Large intestine (tissue), 12 donors: ENCODE measurements at places on chromosomes 6 and 20.
A peak's percentile ranks its signal among the peaks of the same experiment; 100 is the strongest.

DNA sequence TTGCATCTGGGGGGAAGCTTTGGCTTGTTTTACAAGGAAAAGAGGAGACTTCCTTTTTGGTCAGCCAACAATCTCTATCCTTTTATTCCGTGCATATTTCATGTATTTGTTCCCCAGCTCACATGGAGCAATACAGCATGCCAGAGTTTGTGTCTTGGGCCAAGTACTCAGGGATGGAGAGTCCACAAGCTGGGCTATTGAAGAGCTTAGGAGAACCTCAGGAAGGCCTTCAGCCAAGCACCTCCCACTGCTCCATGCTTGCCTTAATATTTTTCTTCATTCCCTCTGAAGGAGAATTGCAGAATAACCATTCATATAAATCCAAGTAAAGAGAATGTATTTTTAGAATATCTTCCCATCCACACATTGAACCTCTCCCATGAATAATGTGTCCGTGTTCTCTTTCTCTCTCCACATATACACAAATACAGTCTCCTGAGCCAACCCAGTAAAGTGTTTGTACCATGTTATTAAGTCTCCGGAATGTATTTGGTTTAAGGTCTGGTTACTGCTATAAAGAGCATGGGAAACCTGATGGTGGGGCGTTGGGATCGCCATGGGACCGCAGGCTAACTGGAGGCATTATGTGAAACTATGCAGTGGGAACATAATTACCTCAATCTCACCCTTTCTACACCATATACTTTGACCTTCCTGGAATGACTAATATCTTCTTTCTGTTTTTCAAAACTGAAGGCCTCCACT, 3.0 kb downstream of the LAMA4 start:
- H3K27me3 ChIP-seq, result peaks cover 21% of the 10 kb centered on the region
- no peaks in the 10 kb centered on the region for H3K36me3 ChIP-seq
- H3K4me1 ChIP-seq, result peaks cover 8% of the 10 kb centered on the region
- peak; percentile 22 for DNase-seq

- peak overlapping the region; percentile 98 for H3K4me3 ChIP-seq
- no peaks in the 10 kb centered on the region for H3K27me3 ChIP-seq
- peaks cover 12% of the 10 kb centered on the region for H3K4me1 ChIP-seq
- H3K27ac ChIP-seq, result peak overlapping the region; percentile 95
- peak; percentile 6 for DNase-seq
- H3K36me3 ChIP-seq, result no peaks in the 10 kb centered on the region
These were observed 634 bp upstream of the BTBD9 start for GRCh38 chr6:38640216-38640909.

GRCh38 chr6:42113936-42114636, 28.3 kb downstream of the C6orf132 start:
- H3K27me3 ChIP-seq, result no peaks in the 10 kb centered on the region
- DNase-seq, result peak; percentile 94
- peaks cover 59% of the 10 kb centered on the region for H3K4me1 ChIP-seq
- H3K4me3 ChIP-seq, result no peak overlapping the region
- H3K27ac ChIP-seq, result peak overlapping the region; percentile 95

- H3K4me3 ChIP-seq, result no peak overlapping the region
- no peak for DNase-seq
- no peak overlapping the region for H3K27ac ChIP-seq
- no peaks in the 10 kb centered on the region for H3K27me3 ChIP-seq
- H3K4me1 ChIP-seq, result peaks cover 38% of the 10 kb centered on the region
- no peaks in the 10 kb centered on the region for H3K36me3 ChIP-seq
These were observed 223.4 kb upstream of the GGTLC1 start for GRCh38 chr20:24211972-24212371.

- H3K36me3 ChIP-seq, result no peaks in the 10 kb centered on the region
- H3K27me3 ChIP-seq, result no peaks in the 10 kb centered on the region
- no peak overlapping the region for H3K4me3 ChIP-seq
These were observed 81.1 kb downstream of the PLCG1 start for GRCh38 chr20:41218466-41218865.

GRCh38 chr20:55488593-55488992, 516.7 kb downstream of the CBLN4 start:
- no peaks in the 10 kb centered on the region for H3K4me1 ChIP-seq
- H3K36me3 ChIP-seq, result no peaks in the 10 kb centered on the region

DNA sequence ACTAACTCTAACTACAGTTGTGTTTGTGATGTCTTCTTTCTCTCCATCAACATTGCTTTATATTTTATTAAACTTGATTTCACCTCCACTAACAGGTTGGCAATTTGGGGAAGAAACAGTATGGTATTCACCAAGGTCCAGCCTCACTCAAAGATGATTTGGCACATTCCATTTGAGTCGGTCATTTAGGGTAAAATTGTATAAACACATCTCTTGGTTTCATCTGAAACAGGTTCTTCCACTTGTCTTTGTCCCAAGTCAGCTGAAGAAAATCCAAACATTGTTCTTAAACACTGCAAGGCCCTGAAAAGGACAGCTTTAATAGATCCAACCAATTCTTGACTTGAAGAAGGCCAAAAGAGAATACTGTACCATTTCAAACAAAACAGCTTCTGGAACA, 104.9 kb upstream of the NT5E start:
- H3K4me1 ChIP-seq, result no peaks in the 10 kb centered on the region
- DNase-seq, result no peak
- H3K27ac ChIP-seq, result no peak overlapping the region
- no peaks in the 10 kb centered on the region for H3K36me3 ChIP-seq
- H3K4me3 ChIP-seq, result no peak overlapping the region

GRCh38 chr6:139355172-139355571, 19.3 kb downstream of the CITED2 start:
- no peaks in the 10 kb centered on the region for H3K27me3 ChIP-seq
- H3K4me1 ChIP-seq, result no peaks in the 10 kb centered on the region
- no peak overlapping the region for H3K4me3 ChIP-seq
- DNase-seq, result no peak
- no peaks in the 10 kb centered on the region for H3K36me3 ChIP-seq

DNA sequence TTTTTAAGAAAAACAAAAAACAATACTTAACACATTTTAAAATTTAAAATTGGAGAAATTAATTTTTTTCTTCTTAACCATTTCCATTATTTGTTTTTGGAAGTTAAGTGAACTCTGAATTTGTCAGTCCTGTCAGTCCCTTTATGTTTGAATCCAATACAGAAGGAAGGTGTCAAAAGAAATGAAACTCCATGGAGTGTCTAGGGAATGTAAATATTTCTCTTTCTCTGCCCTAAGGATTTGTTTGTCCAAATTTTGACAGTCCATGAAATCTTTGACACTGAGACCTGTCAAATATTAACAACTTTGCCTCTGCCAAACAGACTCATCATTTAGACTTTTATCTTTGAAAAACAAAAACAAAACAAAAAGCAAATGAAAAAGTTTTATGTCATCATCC, 166.4 kb downstream of the EPHA7 start:
- H3K27ac ChIP-seq, result no peak overlapping the region
- no peak overlapping the region for H3K4me3 ChIP-seq
- no peaks in the 10 kb centered on the region for H3K36me3 ChIP-seq
- no peaks in the 10 kb centered on the region for H3K27me3 ChIP-seq
- H3K4me1 ChIP-seq, result no peaks in the 10 kb centered on the region
- DNase-seq, result no peak

- H3K27ac ChIP-seq, result no peak overlapping the region
- DNase-seq, result no peak
- no peaks in the 10 kb centered on the region for H3K36me3 ChIP-seq
- no peak overlapping the region for H3K4me3 ChIP-seq
- peaks cover 4% of the 10 kb centered on the region for H3K27me3 ChIP-seq
These were observed 39.0 kb upstream of the TBXT start for GRCh38 chr6:166206510-166207283.

DNA sequence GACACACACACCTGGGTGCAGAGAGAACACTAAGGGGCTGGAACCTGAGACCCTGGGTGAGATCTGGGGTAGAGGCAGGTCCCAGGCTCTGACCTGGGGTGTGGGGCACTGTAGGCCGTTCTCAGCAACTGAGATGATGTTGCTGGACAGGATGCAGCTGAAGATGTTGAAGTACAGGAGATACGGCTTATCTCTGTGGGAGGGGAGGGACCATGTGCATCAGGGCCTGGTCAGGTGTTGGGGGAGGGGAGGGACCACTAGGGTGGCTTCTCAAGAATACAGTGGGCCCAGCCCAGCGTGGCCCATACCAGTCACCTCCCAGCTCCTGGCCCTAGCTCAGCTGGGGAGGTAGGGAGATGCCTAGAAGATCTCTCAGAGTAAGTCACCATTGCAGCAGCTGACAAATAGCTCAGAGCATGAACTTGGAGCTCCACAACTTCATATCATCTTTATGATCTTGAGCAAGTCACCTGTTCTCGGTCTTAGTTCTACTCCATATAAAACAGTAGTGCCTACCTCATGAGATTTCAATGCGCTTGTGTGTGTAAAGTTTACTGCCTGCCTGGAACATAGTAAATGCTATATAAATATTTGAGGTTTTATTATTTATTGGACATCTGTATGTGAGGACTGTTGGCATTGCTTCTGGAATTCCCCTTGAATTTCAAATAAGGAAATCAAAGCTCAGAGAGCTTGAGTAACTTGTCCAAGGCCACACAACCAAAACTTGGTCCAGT, 3.8 kb downstream of the SLC44A4 start:
- H3K27ac ChIP-seq, result no peak overlapping the region
- no peaks in the 10 kb centered on the region for H3K27me3 ChIP-seq
- H3K4me1 ChIP-seq, result peaks cover 22% of the 10 kb centered on the region
- H3K4me3 ChIP-seq, result no peak overlapping the region
- H3K36me3 ChIP-seq, result peaks cover 38% of the 10 kb centered on the region

DNA sequence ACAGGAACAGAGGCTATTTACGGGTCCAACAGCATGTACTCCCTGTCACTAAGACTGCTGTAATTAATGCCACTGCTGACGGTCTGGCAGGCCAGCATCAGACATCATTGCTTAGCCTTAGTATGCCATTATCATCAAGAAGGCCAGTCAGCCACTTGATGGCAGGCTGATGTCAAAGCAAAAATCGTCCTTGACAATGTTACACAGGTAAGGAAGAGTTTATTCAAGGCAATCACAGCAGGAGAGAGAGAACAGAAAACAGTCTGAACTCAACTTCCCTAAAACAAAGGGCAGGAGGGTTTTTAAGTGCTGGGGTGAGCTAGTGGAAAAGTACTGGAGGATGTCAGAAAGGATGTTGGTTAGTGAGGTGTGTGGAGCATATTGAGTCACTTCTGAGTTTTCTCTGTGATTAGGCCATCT, 25.1 kb downstream of the FKBP1C start:
- no peak overlapping the region for H3K4me3 ChIP-seq
- no peaks in the 10 kb centered on the region for H3K36me3 ChIP-seq
- H3K27me3 ChIP-seq, result no peaks in the 10 kb centered on the region
- H3K4me1 ChIP-seq, result no peaks in the 10 kb centered on the region
- DNase-seq, result no peak

DNA sequence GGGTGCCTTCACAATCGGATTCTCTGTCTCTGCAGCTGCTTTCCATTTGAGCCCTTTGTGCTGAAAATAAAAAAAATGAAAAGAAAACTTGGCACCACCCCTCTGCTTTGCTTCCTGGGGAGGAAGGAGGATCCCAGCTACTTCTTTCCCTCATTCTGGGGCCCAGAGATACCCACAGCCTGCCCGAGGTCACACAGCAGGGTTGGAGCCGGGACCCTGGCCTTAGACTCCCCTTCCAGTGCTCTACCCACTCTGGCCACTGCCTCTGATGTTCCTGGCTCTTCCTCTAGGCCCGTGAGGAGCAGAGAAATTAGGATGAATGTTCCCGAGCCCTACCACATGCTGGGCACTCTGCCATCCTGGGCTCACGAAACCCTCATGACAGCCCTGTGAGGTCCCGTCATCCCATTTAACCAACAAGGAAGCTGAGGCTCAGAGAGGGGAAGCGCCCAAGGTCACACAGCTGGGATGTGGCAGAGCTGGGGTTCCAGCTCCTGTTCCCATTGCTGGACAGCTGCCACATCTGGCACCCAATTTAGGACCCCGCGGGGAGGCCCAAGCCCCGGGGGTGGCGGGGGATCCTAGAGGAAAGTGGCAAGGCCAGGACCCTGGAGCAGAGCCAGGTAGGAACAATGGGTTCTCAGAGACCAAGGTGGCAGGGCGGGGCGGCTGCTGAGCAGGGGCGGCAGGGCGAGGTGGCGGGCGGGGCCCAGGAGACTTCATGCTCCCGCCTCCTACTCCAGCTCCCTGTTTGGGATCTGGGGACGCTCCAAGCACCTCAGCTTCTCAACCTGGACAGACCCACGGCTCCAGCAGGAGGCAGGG, 76.6 kb downstream of the CEBPB start:
- no peak overlapping the region for H3K4me3 ChIP-seq
- peak overlapping the region; percentile 63 for H3K27ac ChIP-seq
- no peaks in the 10 kb centered on the region for H3K36me3 ChIP-seq
- no peaks in the 10 kb centered on the region for H3K27me3 ChIP-seq
- H3K4me1 ChIP-seq, result peaks cover 17% of the 10 kb centered on the region
- DNase-seq, result peak; percentile 87

- no peak overlapping the region for H3K4me3 ChIP-seq
- no peaks in the 10 kb centered on the region for H3K27me3 ChIP-seq
- no peak for DNase-seq
- H3K27ac ChIP-seq, result no peak overlapping the region
- H3K36me3 ChIP-seq, result no peaks in the 10 kb centered on the region
These were observed 65.6 kb downstream of the TRMT6 start for GRCh38 chr20:5884465-5885335.

- H3K27ac ChIP-seq, result no peak overlapping the region
- H3K4me1 ChIP-seq, result no peaks in the 10 kb centered on the region
- peaks cover 24% of the 10 kb centered on the region for H3K27me3 ChIP-seq
- no peaks in the 10 kb centered on the region for H3K36me3 ChIP-seq
- DNase-seq, result no peak
These were observed 267.8 kb downstream of the ERMARD start for GRCh38 chr6:170018936-170019817.

- H3K4me1 ChIP-seq, result peaks cover 24% of the 10 kb centered on the region
- H3K36me3 ChIP-seq, result peaks cover 2% of the 10 kb centered on the region
- no peaks in the 10 kb centered on the region for H3K27me3 ChIP-seq
- peak; percentile 39 for DNase-seq
These were observed 49.8 kb upstream of the FANCE start for GRCh38 chr6:35402136-35402855.

DNA sequence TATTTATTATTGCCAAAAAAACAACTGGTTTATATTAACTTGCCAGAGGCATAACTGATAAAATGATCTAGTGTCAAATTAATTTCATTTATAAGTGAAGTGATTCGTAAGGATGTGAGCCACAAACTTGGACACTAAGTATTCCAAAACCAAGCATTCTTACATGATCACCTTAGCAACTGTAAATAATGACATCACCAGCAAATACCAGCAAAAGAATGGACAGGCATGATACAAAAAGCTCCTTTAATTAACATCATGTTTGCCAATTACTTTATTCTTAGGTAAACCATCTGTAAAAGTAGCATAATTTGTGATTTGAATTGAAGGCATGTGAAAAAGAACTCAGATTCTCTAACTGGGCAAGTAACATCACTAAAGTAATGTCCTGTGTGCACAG, 17.2 kb upstream of the FNDC1 start:
- H3K36me3 ChIP-seq, result no peaks in the 10 kb centered on the region
- H3K27ac ChIP-seq, result no peak overlapping the region
- H3K27me3 ChIP-seq, result peaks cover 5% of the 10 kb centered on the region
- H3K4me1 ChIP-seq, result no peaks in the 10 kb centered on the region
- no peak for DNase-seq

- peaks cover 16% of the 10 kb centered on the region for H3K4me1 ChIP-seq
- H3K27me3 ChIP-seq, result peaks cover 15% of the 10 kb centered on the region
- DNase-seq, result no peak
- no peak overlapping the region for H3K27ac ChIP-seq
- peaks cover 4% of the 10 kb centered on the region for H3K36me3 ChIP-seq
These were observed 4.0 kb downstream of the DACT2 start for GRCh38 chr6:168315596-168315995.

- no peaks in the 10 kb centered on the region for H3K27me3 ChIP-seq
- peak overlapping the region; percentile 89 for H3K27ac ChIP-seq
- no peaks in the 10 kb centered on the region for H3K36me3 ChIP-seq
- peak overlapping the region; percentile 11 for H3K4me3 ChIP-seq
These were observed 25.3 kb upstream of the TOP1 start for GRCh38 chr20:41003143-41003935.
